ENCODE measurements at places on chromosomes 5 and 9. TPM values are rescaled to one million over a fixed set of nuclear protein-coding genes. Genes with fewer than 3 reads are reported as not detected.

- DNase-seq = no peak
- H3K27ac ChIP-seq = no peak overlapping the region
- H3K36me3 ChIP-seq = no peaks in the 10 kb centered on the region
- H3K27me3 ChIP-seq = no peaks in the 10 kb centered on the region
- peaks cover 23% of the 10 kb centered on the region for H3K4me1 ChIP-seq
Measured at GRCh38 chr5:5350101-5350500, 72.4 kb upstream of the ICE1 start.

ZNF354C gene
- 7.8 TPM for total RNA-seq

GARIN3 gene
- not detected for total RNA-seq

- peaks cover 39% of the 10 kb centered on the region for H3K4me1 ChIP-seq
- no peaks in the 10 kb centered on the region for H3K27me3 ChIP-seq
- H3K27ac ChIP-seq = no peak overlapping the region
- H3K36me3 ChIP-seq = peaks cover 8% of the 10 kb centered on the region
- DNase-seq = no peak
- H3K4me3 ChIP-seq = no peak overlapping the region
Measured at GRCh38 chr9:625613-626012, 215.9 kb upstream of the DMRT1 start.

DNA sequence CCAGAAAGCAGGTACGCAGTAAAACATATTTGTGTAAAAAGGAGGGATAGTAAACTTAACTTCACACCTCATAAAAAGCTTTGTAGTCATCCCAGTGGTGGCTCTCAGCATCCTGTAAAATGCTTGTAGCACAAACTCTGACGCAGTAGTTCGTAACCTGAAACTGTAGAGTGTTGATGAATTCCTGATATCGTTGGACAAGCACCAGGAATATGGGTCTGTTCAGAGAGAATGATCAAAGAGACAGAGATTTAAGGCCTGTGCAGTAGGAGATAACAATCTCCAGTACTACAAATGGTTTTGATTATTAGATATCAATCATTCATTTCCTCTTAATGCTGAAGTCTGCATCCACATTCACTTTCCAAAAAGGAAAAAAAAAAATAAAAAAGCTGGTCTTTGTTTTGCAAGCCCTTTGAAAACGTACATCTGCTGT is 148.5 kb downstream of the KIAA0825 start:
- H3K4me3 ChIP-seq = peak overlapping the region; percentile 21
- H3K4me1 ChIP-seq = peaks cover 33% of the 10 kb centered on the region
- no peaks in the 10 kb centered on the region for H3K36me3 ChIP-seq
- no peak overlapping the region for H3K27ac ChIP-seq
- no peaks in the 10 kb centered on the region for H3K27me3 ChIP-seq

DNA sequence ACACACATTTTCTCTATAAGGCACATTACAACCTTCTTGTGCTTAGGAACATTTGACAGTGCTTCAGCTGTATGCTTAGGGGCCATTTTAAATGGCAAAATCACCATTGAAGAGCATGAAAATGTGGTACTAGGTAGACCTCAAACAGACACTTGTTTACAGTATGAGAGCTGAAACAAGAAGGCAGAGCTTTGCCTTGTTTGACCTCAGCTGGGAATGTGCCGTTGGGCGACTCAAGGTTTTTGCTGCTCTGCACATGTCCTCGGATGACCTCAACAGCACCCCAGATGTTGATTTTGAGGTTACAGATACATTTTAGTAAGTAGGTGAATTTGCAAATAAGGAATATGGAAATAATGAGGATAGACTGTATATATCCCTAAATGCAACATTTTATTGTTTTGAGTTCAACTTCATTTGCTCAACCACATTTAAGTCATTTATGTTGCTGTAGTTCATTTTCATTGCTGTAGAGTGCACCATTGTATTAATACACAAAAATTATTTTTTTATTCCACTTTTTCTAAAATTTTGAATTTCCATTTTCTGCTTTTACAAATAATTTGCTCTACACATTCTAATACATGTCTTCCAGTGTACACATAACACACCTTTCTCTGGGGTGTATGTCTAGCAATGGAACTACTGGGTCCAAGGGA is 206.8 kb downstream of the NR3C1 start:
- no peak for DNase-seq
- peaks cover 12% of the 10 kb centered on the region for H3K4me1 ChIP-seq
- peaks cover 4% of the 10 kb centered on the region for H3K36me3 ChIP-seq
- no peak overlapping the region for H3K27ac ChIP-seq
